GM23248 (cell line): ENCODE measurements at places on chromosomes 4 and X.

- DNase-seq: no peak
Measured at GRCh38 chr4:165175879-165176278, 31.5 kb upstream of the KLHL2 start.

DNA sequence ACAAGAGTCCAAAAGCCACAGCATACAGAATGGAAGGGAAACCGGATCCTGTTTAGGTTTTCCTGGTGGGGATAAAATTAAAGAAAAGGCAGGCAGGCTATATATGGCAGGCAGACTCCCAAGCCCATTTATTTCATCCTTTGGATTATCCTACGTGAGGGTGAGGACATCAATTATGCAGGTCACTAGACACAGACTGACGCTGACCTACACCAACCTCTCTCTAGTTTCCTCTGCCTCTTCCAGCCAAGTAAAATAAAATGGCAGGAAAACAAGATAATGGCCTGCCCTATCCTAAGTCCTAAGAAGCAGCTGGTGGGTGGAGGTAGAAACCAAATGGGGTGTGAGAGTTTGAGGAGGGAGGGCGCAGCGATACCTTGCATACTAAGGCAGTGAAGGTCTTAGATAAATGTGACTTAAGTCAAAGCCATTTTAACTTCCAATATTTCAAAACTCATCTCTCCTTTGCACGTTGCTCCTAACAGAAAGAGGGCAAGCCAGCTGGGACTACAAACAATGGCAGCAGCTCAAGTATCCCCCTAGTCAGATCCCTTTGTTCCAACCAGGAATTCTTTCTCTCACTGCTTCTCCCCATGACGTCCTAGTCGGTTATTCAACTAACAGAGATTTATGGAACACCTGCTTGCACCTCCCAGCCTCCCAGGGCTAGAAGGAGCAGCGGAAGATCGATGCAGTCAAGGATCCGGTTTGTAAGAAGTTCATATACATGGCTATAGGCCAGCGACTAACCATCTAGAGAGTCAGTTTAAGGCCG, 72.8 kb downstream of the IRF2 start:
- DNase-seq: no peak

GRCh38 chr4:70902577-70903290, 565 bp downstream of the MOB1B start:
- DNase-seq: peak; percentile 71

GRCh38 chr4:150986085-150986484, 29.0 kb downstream of the LRBA start:
- DNase-seq: no peak

- DNase-seq: no peak
Measured at GRCh38 chrX:83077606-83078005, 430.5 kb upstream of the POU3F4 start.

- no peak for DNase-seq
Measured at GRCh38 chrX:23907111-23907497, 634 bp downstream of the APOO start.

DNA sequence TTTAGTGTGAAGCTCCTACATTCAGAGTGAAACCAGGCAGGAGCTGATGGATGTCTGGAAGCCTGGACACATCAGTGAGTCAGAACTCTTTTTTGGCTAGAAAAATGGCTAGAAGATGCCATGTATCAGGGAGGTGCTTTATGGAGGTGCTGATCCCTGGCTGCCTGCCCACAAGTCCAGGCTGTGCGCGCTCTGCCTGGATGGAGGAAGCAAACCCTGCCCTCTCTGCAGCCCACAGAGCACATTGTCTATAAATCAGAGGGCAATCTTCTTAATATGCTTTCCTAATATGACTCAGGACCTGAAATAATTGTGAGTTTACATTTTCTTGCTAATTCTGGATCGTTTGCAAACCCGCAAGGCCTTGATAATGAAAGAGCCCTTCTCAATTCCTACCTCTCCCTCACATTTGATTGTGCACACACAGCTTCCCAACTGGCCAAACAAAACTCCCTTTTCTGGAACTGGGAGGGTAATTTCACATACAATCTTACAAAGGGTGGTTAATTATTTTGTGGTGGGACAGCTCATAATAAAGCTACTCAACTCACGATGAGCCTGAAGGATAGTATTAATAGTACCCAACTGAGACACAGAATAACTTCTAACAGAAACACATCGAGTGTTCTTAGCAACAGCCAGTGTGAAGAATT, 11.7 kb downstream of the MFAP3L start:
- DNase-seq: peak; percentile 62

- no peak for DNase-seq
Measured at GRCh38 chrX:127466211-127466610, 586.0 kb downstream of the ACTRT1 start.

DNA sequence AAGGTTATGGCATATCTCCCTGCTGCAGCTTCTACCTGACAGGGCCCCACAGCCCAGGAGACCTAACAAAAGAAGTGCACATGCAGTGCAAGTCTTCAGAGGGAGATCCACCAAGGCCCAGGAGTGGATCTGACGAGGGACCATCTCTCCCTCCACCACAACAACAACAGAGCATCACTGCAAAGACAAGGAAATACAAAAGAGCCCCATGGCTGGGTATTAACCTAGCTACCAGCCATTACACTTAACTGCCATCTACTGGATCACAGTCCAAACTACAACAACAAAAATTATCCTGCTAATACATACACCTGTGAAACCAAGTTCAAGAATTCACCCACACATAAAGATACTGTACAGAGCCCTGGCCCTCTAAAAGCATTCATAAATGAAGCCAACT, 280.2 kb upstream of the SLC7A11 start:
- DNase-seq: peak; percentile 56

GRCh38 chrX:6299724-6300123, 71.1 kb upstream of the NLGN4X start:
- no peak for DNase-seq

DNA sequence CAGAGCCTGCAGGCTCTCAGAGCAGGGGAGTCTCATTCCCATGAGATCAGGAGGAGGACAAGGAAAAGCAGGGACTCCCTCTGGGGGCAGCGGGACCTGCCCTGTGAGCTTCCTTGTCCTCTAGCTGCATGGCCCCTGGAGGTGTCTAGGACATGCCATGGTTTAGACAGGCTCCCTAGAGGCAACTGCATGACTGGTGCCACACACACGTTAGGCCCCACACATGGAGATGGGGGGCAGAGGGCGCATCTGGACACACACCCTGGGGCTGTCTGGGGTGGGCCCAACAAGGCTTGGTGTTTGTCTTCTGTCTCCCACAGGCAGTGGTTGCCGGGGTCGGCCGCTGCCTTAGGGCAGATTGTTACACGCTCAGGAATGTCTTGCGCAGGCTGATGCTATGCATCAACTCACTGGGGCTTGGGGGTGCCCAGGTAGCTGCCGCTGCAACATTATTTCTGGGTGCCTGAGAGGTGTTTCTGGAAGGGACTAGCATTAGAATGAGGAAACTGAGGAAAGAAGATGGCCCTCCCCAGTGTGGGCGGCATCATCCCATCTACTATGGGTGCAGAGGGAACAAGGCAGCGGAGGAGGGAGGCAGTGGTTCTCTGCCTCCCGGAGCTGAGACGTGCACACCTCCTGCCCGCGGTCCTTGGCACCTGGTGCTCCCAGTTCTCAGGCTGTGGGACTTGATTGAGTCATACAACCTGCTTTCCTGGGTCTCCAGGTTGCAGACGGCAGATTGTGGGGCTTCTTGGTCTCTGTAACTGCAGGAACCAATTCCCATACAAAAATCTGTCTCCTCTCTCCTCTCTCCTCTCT, 32.1 kb upstream of the GPR78 start:
- no peak for DNase-seq

DNA sequence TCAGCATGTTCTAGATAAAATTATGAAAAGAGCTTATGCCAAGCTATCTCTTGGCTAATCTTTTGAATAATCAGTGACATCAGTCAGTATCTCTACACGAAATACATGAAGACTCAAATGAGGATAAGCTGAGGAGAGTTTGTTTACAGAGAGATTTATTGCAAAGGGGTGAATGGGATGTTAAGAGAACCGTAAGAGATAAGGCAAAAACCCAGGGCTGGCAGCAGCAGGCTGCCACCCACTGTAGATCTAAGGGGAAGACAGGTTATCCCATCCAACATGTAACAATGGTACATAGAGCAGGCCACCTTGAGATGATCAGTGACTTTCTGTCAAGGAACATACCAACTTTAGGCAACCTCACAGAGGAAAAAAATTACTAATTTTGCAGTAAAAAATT, 432.1 kb upstream of the NR3C2 start:
- no peak for DNase-seq

- no peak for DNase-seq
Measured at GRCh38 chrX:9516635-9517034, 51.8 kb downstream of the TBL1X start.

DNA sequence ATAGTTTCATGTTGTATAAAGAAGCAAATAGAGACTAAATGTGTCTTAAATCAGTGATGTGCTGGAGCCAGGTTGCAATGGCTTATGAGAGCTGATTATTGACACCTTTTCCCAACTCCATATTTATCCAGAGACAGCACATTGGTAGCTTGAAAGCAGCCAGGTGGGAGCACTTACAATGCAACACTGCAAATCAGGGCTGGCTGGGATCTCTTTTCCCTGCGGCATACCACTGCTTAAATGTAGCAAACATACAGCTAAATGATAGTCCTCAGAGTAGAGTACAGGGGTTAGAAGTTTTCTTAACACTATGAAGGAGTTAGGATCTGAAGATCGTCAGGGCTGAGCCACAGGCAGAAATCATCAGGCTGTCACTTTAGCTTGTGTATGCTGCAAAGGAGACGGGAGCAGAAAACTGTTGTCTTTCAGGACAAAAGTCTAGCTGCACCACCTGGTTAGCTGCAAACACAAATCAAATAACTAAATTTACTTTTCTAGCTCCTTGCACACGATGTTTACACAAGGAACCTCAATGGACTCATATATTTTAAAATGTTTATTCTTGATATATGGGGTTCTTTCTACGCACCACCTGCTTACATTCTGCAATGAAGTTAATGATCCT, 527.3 kb downstream of the TLL1 start:
- DNase-seq: no peak

- no peak for DNase-seq
Measured at GRCh38 chrX:38109042-38109898, 102.9 kb downstream of the SYTL5 start.

DNA sequence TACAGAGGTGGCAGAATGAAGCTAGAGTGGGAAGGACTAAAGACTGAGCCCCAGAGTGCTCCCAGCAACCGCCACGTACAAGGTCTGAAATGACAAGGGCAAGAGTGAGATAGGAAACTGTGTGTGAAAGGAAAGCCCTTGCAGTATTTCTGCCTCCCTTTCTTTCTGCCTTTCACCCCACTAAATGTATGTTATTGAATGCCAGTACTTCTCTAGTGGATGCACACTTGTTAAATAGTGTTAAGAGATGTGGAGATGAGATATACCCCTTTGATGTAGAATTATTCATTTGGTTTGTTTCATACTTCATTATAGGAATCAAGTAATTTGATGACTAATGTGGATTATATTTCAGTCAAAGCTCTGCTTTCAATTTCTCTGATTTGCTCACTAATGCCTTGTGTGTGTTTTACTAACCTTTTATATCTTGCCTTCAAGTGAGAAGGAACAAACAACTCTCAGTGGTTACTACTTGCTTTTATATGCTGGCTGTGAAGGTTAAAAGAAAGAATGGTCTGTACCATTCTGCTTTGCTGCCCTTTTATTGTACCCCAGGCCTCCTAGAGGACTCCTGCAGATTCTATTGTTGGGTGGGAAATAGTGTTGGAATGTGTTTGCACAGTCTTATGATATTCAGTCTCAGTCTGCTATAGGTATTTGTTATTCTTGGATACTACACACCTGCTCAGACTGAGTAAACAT, 8.0 kb upstream of the ANXA3 start:
- DNase-seq: peak; percentile 31

- DNase-seq: peak; percentile 70
Measured at GRCh38 chrX:118974088-118974907, at the start of gene LONRF3. TSS of gene LONRF3 (plus strand) at chrX:118974618. CDS start at chrX:118974781, 163 bp downstream.

DNA sequence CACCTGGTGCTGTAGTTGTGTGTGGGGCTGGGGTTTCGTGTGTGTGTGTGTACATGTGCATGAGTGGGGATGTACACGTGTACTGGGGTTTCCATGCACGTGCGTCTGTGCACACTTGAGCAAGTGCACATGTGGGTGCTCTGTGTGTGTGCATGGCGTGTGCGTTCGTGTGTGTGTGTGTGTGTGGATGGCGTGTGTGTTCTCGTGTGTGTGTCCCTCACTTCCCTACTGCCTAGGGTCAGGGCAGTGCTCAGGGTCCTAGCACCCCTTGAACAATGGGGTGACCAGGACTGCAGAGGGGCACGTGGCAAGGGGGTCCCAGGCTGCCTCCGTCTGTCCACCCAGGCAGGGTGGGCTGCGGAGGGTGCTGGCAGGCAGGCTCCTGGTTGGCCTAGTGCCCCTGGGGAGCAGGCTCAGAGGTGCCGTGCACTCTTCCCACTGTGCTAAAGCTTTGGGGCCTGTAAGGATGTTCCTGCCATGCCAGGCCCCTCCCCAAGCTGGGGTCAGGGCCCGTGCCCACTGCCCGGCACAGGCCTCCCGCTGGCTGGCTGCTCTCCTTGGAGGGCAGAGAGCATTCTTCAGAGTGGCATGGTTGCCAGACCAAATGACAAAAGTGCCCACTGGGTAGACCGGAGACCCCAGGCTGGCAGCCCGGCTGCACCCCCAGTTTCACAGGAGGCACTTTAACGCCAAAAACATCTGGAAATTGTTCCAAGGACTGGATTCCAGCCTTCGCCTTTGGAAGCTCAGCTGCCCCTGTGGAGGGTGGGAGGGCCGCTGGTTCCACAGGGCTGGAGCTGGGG, 29.1 kb downstream of the FGFRL1 start:
- DNase-seq: no peak

DNA sequence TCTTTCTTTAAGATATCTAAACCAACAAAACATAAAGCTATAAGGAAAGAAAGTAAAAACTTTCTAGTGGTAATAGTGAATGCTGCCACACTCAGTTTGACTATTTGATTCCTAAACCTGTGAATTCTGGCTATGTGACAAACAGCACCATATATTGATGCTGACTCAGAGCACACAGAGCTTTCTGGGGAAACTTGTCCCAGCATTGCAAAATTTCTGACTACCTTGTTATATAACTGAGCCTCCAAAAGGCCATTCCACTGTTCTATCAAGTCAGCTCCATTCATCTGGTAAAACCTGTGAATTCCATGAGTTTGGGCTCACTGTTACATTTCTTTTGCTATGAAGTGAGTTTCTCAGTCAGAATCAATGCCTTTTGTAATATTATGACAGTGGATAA, 1229.7 kb downstream of the PCDH18 start:
- no peak for DNase-seq

- DNase-seq: no peak
Measured at GRCh38 chr4:119715490-119716445, 87.2 kb upstream of the PDE5A start.

- peak; percentile 41 for DNase-seq
Measured at GRCh38 chr4:20395160-20395773, 143.6 kb downstream of the SLIT2 start.
